ENCODE measurements at places on chromosomes 16 and 17.

- no peak for DNase-seq
These were observed 21.2 kb downstream of the TBX2 start for GRCh38 chr17:61420745-61421398.

DNA sequence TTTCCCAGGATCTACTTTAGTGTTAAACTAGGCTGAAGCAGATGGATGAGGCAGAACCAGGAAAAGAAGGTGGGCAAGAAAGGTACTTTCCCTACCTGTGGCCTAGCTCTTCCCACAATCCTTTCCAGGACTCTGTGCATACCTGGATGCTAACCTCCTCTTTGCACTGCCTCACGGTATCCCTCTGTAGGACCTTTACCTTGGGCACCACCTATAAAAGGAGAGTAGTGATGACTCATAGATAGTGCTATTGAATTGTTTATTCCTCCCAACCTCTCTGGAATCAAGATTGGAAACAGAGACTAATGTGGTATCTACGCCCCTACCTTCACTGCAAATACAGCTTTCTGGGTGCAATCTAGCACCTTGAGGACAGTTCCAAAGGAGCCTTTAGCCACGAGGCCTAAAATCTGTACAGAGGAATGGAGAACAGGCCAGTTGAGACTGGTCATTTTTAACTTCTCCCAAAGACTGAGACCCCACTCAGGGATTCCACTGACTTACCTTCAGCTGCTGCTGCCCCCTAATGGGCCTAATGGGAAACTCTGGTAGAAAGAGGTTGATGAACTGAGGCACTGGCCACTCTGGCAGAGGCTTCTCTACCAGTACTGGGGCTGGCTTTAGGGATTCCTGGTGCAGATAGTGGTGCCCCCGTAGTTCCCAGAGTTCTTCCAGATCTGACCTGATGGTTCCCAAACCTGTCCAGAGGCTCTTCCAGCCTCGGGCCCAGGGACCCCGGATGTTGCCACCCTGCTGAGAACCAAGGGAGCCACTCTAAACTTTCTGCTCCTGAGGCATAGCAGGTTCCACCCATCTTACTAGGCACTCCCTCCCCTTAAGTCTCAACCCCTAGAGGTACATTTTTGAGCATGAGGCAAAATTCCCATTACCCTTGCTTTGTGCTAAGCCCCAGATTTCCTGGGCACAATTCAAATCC lies 781 bp downstream of the RSKR start:
- DNase-seq: no peak

- DNase-seq: no peak
These were observed 32.1 kb upstream of the SLC6A2 start for GRCh38 chr16:55623640-55624039.

GRCh38 chr16:75475420-75475847 lies 10.9 kb upstream of the TMEM170A start:
- DNase-seq: no peak

GRCh38 chr17:46115699-46116098 lies 77.5 kb downstream of the KANSL1 start:
- DNase-seq: no peak
